ENCODE measurements at places on chromosomes 12 and 14.

GRCh38 chr12:131915823-131916222 is 13.3 kb upstream of the PUS1 start:
- no peak overlapping the region for H3K4me3 ChIP-seq
- DNase-seq: no peak
- H3K27ac ChIP-seq: no peak overlapping the region
- no peaks in the 10 kb centered on the region for H3K27me3 ChIP-seq
- peaks cover 9% of the 10 kb centered on the region for H3K4me1 ChIP-seq

DNA sequence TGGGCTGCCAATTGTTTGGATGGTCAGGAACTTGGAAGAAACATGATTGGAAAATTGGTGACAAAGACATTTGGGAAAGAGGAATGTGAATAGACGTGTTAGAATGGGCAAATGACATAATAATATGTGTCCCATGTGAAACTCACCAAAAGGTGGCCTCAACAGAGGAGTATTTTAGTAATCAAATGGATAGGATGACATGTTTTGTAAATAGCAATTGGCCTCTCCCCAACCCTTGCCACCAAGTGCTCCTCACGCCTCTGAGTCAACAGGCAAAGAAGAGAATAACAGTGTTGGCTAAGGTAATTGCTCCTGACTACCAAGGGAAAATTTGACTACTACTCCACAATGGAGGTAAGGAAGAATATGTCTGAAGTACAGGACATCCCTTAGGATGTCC is 81.4 kb downstream of the ATXN7L3B start:
- no peak overlapping the region for H3K27ac ChIP-seq
- no peaks in the 10 kb centered on the region for H3K36me3 ChIP-seq
- H3K27me3 ChIP-seq: no peaks in the 10 kb centered on the region
- H3K4me3 ChIP-seq: no peak overlapping the region

GRCh38 chr14:102828151-102828550 is 50.9 kb downstream of the TRAF3 start:
- H3K4me3 ChIP-seq: no peak overlapping the region
- no peaks in the 10 kb centered on the region for H3K27me3 ChIP-seq
- H3K4me1 ChIP-seq: peaks cover 14% of the 10 kb centered on the region
- H3K36me3 ChIP-seq: no peaks in the 10 kb centered on the region
- DNase-seq: no peak

DNA sequence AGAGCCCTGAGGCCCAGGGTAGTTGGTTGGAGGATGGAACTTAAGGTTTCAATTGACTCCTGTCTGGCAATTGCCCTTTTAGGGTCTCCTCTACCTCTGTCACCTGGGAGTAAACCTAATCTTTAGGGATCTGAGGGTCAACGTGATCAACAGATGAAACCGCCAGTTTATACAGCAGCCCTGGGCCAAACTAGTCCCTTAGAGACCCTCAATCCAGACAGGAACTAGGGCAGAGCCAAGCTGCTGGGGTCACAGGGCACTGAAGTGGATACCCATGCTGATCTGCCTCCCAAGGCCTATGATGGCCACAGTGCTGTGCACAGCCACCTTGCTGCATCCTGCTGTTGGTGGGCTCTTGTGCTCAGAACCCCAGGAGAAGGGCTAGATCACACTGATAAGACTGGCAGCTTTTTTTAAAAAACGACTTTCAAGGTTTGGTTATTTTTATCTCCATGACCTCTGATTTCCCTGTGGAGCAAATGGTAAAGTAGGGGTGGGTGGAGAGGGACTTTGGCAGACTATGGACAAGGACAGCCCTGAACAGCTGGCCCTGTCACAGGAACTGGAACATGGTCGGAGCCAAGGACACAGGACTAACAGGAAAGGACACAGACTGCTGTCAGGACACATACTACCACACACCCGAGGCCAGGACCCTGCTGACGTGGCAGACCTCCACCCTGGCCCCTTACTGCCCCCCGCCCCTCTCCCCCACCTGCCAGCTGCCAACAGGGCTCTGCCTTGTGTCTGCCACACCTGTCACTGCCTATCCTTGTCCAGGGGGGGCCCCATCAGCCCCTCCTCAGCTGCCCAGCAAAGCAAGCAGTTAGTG is 474 bp downstream of the FITM1 start:
- no peak overlapping the region for H3K4me3 ChIP-seq
- no peak overlapping the region for H3K27ac ChIP-seq
- no peaks in the 10 kb centered on the region for H3K36me3 ChIP-seq
- DNase-seq: no peak
- H3K27me3 ChIP-seq: no peaks in the 10 kb centered on the region

- no peaks in the 10 kb centered on the region for H3K36me3 ChIP-seq
- H3K4me3 ChIP-seq: no peak overlapping the region
- no peak overlapping the region for H3K27ac ChIP-seq
Measured at GRCh38 chr12:130427381-130427887, 89.7 kb downstream of the PIWIL1 start.

DNA sequence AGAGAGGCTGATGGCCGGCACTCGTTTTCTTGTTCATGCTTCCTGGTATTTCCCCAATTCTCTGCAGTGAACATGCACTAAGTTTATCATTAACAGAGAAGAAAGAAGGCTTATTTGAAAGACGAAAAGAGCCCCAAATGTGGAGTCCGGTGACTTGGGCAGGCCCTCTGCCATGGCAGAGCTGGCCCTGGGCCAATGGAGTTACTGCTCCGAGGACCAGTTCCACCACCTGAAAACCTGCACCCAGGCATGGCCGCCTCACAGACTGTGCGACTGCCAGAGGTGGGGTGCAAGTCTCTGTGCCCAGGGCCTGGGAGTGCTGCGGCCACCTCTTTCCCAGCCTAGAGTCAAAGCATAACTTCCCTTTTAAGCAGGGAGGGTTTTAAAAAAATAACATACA is 24.9 kb downstream of the DEGS2 start:
- peaks cover 17% of the 10 kb centered on the region for H3K36me3 ChIP-seq
- no peak overlapping the region for H3K27ac ChIP-seq
- peaks cover 6% of the 10 kb centered on the region for H3K4me1 ChIP-seq
- H3K27me3 ChIP-seq: no peaks in the 10 kb centered on the region
- no peak overlapping the region for H3K4me3 ChIP-seq

DNA sequence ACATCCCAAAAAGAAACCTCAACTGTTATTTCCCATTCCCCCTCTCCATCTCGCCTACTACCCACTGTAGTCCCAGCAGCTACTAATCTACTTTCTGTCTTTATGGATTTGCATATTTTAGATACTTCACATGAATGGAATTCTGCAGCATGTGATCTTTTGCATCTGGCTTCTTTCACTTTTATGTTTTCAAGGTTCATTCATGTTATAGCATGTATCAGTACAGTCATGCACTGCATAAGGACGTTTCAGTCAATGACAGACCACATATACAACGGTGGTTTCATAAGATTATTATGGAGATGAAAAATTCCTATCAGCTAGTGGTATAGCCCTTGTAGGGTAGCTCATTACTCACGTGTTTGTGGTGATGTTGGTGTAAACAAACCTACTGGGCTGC is 24.5 kb downstream of the PCNX4 start:
- H3K36me3 ChIP-seq: peaks cover 47% of the 10 kb centered on the region
- no peak overlapping the region for H3K27ac ChIP-seq
- H3K4me1 ChIP-seq: peaks cover 16% of the 10 kb centered on the region

- DNase-seq: no peak
- H3K27ac ChIP-seq: no peak overlapping the region
- H3K4me3 ChIP-seq: no peak overlapping the region
- H3K36me3 ChIP-seq: no peaks in the 10 kb centered on the region
- no peaks in the 10 kb centered on the region for H3K27me3 ChIP-seq
Measured at GRCh38 chr14:76767681-76768656, 6.7 kb downstream of the VASH1 start.

All from MCF 10A (cell line).